SK-N-SH (cell line): ENCODE measurements at places on chromosomes 7 and 10.

GRCh38 chr7:103011650-103012049 is 62.9 kb downstream of the FBXL13 start:
- DNase-seq, result no peak

DNA sequence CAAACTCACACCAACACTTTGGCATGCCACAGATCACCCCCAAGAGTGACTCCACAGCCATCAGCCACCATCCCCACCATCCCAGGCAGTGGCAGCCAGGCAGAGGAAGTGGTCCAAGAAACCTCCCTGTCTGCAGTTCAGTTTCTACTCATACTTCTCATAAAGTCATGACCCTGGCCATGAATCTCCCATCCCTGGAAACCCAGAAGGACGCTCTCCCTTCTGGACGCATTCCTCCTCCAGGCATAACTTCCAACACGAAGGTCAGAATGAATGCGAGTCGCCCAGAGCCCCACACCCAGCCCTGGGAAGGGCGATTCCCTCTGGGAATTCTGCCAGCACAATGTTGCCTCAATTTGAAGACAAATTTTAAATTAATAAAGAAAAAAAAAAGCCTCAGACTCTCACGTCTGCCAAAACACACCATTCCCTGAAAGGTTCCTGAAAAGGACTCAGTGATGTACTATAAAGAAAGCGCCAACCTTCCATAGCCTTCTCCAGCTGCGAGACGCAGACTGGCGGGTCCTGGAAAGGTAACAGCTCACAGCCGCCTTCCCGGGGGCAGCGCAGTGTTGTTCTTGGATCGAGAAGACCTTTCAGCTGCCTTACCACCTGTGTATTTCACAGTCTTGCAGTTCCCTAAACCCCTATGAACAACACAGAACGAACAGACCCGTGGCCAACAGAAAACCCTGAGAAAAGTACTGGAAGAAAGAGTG is 307.6 kb downstream of the FRMD4A start:
- DNase-seq, result no peak

DNA sequence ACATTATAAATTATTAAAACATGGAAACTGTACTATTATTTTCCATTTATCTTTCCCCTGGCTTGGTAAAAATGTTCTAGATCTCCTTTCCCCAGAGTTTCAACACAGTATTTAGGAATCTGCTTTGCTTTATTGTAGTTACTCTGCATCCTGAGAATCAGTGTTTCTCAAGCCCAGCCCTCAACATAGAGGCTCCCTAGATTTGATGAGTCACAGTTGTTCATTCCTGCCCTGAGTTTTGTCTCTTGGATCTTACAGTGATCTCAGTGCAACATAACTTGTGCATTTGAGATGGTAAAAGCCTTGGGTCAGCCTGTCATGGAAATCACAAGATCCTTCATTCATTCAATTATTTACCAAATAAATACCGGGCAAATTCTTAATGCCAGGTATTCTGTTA is 63.0 kb downstream of the VAX1 start:
- DNase-seq, result no peak

GRCh38 chr7:143047326-143047725 is 4.8 kb upstream of the OR6V1 start:
- no peak for DNase-seq

GRCh38 chr7:132371948-132372347 is 204.3 kb downstream of the PLXNA4 start:
- DNase-seq, result no peak

- DNase-seq, result no peak
Measured at GRCh38 chr7:95397381-95397780, 1.2 kb upstream of the PON3 start.

DNA sequence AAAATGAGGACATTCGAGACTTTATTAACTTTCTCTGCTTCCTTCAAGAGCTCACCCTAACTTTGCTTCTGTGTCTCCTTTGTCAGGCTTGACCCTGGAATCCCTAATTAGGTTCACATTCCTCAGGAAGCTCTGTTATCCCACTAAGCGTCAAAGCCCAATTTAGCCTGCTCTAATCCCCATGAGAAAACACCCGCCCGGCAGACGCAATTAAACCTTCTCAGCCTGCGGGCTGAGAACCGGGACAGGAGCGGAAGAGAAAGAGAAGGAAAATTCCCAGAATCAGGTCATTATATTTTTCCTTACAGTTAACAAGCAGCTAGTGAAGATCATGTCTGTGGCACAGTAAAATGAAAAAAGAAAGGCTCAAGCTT is 93.0 kb downstream of the TNS3 start:
- no peak for DNase-seq

GRCh38 chr7:154871928-154872750 is 130.8 kb downstream of the PAXIP1 start:
- peak; percentile 75 for DNase-seq

GRCh38 chr7:104931181-104931781 is 82.7 kb upstream of the KMT2E start:
- DNase-seq, result peak; percentile 86

DNA sequence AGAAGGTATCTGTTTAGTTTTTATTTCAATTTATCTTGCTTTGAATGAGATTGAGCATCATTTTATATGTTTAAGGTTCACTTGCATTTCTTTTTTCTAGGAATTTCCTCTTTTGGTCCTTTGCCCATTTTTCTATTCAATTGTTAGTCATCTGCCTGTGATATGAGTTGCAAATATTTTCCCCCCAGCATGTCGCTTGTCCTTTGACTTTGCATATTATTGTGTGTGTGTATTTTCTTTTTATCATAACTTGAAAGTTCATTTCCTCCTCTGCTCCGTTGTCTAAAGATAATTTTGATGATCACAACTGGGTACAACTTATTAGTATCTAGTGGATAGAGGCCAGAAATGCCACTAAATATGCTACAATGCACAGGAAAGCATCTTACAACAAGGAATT is 132.7 kb upstream of the MDFIC start:
- DNase-seq, result no peak

DNA sequence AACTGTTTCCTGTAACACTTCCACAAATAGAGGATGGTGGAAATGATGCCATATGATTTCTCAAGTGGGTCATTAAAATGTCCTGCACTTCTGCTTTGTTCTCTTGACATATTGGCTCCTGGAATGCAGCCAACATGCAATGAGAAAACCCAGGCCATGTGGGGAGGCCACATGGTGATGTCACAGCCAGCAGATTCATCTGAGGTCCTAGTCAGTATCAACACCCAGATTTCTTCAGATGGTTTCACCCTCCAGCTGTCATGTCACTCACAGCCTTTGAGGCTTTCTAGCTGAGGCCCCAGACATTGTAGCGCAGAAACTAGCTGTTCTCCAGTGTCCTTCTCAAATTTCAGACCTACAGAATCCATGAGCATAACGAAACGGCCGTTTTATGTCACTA is 102.3 kb upstream of the NUPR2 start:
- DNase-seq, result no peak

- peak; percentile 86 for DNase-seq
Measured at GRCh38 chr7:45136106-45137060, 21.2 kb upstream of the RAMP3 start.

GRCh38 chr7:101823096-101823495 is 5.7 kb downstream of the CUX1 start:
- no peak for DNase-seq

DNA sequence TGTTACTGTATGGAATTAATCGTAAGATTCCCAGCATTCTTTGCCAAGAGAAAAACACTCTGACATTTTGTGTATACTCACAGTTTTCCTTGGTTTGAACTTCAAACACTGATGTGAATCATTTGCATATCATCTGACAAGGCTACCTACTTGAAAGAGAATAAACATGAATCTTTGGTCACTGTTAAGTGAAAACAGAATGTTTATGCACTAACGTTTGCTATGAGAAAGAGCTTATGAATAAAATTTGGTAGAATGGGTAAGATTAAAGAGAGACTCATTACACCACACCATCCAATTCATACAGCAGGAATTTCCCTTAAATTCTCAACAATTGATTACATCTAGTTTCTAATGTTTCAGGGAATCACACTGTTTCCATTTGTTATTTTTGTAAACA is 46.6 kb downstream of the MACC1 start:
- DNase-seq, result no peak

DNA sequence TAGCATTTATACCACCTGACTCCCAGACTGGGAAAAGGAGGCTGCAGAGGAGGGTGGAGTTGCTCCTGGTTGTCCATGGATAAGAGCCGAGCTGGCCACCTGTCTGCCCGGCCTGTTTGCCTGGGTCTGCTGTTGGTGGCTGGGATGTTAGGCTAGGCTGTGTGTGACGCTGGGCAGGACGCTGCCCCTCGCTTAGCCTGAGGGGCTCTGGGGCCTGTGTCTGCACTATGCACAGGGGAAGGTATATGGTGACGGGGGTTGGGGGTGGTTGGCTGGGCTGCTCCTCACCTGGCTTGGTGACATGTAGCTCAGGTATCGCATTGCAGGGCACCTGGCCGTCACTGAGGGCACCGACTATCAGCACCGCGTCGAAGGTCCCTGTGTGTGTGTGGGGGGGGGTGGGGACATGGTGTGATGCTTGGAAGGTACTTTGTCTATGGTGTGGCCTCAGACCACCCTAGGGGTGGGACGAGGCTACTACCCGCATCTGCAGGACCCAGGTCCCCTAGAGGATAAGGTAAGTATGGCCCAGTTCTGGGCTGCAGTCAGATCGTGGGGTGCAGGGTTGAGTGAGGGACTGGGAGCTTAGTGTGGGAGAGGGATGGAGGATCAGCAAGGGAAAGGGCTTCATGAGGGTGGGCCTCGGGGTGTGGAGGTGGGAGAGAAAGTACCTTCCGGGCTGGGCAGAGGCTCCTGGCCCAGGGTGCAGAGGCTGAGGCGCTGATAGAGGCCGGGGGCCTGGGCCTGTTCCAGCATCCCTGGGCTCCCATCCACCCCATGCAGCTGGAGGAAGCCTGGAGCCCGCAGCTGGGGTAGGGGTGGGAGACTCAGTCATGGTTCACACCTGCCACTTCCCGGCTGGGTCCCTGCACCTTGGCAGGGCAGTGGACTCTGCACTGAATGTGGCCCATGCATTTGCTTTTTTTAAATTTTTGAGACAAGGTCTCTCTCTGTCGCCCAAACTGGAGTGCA is 2.3 kb downstream of the METTL27 start:
- DNase-seq, result peak; percentile 72

DNA sequence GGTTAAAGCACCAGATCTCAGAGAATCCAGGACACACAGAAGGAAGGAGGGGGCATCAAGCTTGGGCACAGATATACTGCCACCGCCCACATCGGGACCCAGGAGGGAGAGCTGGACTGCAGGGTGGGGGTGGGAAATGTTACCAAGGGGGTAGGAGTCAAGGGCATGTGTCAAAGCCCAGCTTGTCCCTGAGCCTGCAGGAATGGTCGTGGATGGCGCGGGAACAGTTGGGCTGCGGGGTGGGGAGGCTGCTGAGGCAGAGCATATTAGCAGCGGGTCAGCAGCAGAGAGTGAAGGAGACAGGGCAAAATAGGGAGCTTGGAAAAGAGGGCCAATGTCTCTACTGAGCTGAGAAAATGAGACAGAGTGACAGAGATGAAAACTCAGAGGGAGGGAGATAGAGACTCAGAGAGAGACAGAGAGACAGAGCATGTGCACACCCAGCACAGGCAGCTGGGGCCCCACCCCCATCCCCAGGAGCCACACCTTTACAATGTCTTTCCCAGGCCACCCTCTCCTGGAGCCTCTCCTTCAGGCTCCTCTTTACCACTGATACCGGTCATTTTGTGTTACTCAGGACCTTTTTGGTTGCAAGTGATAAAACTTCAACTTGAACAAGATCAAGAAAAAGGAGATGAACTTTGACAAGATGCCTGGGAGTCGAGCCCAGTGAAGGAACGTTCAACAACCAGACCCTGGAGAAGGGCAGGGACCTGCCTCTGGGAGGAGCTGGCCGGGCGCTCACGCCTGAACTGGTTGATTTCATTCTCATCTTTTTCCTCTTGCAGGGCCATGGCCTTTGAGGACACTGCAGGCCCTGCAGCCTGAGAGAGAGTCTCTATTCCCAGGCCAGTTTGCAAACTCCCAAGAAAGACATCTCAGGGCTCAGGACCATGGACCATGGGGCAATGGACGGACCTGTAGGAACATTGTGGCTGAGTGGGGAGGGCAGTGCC is 50.0 kb downstream of the AOC1 start:
- peak; percentile 42 for DNase-seq

GRCh38 chr10:78044179-78044578 is 10.5 kb downstream of the RPS24 start:
- no peak for DNase-seq

- DNase-seq, result peak; percentile 41
Measured at GRCh38 chr7:28132959-28133870, 47.4 kb downstream of the JAZF1 start.

- DNase-seq, result no peak
Measured at GRCh38 chr7:78234634-78235033, 436.1 kb downstream of the PHTF2 start.

DNA sequence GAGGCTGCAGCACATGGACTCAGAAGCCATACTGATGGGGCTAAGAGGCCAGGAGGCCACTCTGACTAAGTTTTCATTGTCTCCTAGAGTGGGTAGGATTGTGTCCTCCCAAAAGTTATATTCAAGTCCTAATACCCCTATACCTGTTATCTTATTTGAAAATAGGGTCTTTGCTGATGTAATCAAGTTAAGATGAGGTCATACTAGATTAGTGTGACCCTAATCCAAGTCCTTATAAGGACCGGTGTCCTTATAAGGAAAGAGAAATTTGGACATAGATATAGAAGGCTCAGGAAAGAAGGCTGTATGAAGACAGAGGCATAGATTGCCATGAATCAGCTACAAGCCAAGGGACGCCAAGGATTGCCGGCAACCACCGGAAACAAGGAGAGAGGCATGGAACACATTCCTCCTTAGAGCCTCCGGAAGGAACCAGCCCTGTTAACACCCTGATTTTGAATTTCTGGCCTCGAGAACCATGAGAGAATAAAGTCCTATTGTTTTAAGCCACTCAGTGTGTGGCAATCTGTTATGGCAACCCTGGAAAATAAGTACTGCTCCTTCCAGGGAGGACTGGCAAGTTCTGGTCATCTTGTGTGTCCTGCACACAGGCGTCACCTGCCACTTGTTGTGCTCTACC is 157.0 kb downstream of the EMX2 start:
- DNase-seq, result no peak

DNA sequence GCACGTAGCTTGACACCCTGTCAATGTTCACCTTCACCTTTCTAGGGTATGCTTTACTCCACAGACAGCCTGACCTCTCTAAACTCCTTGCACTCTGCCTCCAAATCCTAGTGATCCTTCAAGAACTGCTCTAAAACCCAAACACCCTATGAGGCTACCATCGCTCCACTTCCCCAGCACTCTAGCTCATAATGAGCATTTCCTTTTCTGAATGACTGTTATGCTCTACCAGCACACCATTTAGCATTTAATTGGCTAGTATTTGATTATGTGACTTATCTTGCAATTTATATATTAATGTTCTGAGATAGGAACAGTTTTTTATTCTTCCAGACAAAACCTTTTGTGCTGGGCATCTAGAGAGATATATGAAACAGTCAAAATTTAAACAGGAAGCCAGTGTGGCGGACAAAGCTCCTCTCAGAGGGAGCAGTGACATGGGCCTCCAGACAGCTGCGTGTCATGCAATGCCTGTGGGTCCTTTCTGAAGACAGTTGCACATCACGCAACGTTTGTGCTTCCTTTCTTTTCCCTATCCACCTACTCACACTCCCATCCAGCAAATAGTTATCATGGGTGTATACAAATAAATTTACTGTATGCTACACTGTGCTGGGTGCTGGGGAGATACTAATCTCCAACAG is 86.3 kb downstream of the ALOX5 start:
- no peak for DNase-seq

GRCh38 chr10:126014309-126014708 is 117.9 kb downstream of the FANK1 start:
- no peak for DNase-seq

- no peak for DNase-seq
Measured at GRCh38 chr7:95340491-95340890, 16.2 kb upstream of the PON1 start.
